ENCODE measurements at places on chromosomes 5 and 9. TPM values are rescaled to one million over a fixed set of nuclear protein-coding genes. Genes with fewer than 3 reads are reported as not detected.
A peak's percentile ranks its signal among the peaks of the same experiment; 100 is the strongest.

DNA sequence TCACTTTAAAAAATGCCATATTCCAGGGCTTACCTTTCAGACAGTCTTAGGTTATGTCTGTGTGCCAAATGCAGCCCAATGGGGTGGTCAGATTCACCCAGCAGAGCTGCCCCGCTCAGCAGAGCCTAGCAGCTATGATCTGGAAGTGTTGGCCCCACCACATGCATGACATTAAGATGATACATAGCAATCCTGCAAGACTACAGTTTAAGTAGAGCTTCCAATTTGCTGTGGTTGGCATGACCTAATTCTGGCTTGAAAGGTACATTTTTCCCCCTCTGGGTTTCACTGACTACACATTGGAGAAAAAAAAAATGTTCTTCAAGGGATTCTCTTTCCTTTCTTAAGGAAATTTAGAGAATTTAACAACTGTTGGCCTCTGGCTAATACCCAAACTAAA lies 22.5 kb downstream of the MEF2C start:
- H3K27ac ChIP-seq = peak overlapping the region; percentile 37
- H3K36me3 ChIP-seq = no peaks in the 10 kb centered on the region

DNA sequence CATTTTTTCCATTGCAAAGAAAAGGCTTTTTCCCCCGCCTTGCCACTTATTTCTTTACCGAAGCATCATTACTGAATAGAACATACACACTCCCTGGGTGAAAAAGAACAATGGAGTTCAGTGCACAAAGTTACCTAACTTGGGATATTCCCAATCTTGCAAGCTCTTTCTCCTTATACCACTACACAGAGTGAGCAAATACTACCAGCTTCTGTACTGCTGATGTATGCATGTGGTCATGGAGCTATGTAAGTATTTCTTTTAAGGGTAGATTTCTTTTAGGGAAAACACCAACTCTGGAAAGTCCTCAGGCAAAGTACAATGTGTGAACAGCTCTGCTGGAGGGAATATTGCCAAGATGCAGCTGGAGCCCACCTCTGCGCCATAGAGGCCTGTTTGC lies 81.1 kb downstream of the AOPEP start:
- H3K27me3 ChIP-seq = no peaks in the 10 kb centered on the region
- H3K27ac ChIP-seq = peak overlapping the region; percentile 71
- H3K36me3 ChIP-seq = no peaks in the 10 kb centered on the region
- no peak overlapping the region for H3K4me3 ChIP-seq
- H3K4me1 ChIP-seq = peaks cover 48% of the 10 kb centered on the region
- DNase-seq = no peak

- no peak for DNase-seq
- no peak within 1 kb of the TSS for H3K27ac ChIP-seq
- H3K4me1 ChIP-seq = no peaks in the 10 kb centered on the region
- H3K4me3 ChIP-seq = no peak within 1 kb of the TSS
Measured at GRCh38 chr5:524234-524972, at the start of gene SLC9A3. Gene SLC9A3, minus strand, starts transcription at chr5:524449.

GRCh38 chr5:83357621-83358231 lies 113.8 kb upstream of the VCAN start:
- no peaks in the 10 kb centered on the region for H3K36me3 ChIP-seq
- H3K27ac ChIP-seq = no peak overlapping the region
- DNase-seq = no peak
- no peaks in the 10 kb centered on the region for H3K27me3 ChIP-seq
- H3K4me1 ChIP-seq = no peaks in the 10 kb centered on the region

GRCh38 chr5:44385291-44385900 lies 3.8 kb downstream of the FGF10 start:
- H3K36me3 ChIP-seq = no peaks in the 10 kb centered on the region
- DNase-seq = no peak
- H3K4me3 ChIP-seq = no peak overlapping the region
- peaks cover 8% of the 10 kb centered on the region for H3K4me1 ChIP-seq

- no peaks in the 10 kb centered on the region for H3K36me3 ChIP-seq
- no peak overlapping the region for H3K27ac ChIP-seq
- DNase-seq = no peak
- no peaks in the 10 kb centered on the region for H3K27me3 ChIP-seq
- no peak overlapping the region for H3K4me3 ChIP-seq
- peaks cover 32% of the 10 kb centered on the region for H3K4me1 ChIP-seq
Measured at GRCh38 chr9:136899196-136899595, 12.9 kb downstream of the TRAF2 start.

- no peaks in the 10 kb centered on the region for H3K4me1 ChIP-seq
- no peaks in the 10 kb centered on the region for H3K36me3 ChIP-seq
- H3K27ac ChIP-seq = no peak overlapping the region
- DNase-seq = no peak
- no peak overlapping the region for H3K4me3 ChIP-seq
- H3K27me3 ChIP-seq = no peaks in the 10 kb centered on the region
Measured at GRCh38 chr5:165360366-165360765, 1854.9 kb downstream of the MAT2B start.

DNA sequence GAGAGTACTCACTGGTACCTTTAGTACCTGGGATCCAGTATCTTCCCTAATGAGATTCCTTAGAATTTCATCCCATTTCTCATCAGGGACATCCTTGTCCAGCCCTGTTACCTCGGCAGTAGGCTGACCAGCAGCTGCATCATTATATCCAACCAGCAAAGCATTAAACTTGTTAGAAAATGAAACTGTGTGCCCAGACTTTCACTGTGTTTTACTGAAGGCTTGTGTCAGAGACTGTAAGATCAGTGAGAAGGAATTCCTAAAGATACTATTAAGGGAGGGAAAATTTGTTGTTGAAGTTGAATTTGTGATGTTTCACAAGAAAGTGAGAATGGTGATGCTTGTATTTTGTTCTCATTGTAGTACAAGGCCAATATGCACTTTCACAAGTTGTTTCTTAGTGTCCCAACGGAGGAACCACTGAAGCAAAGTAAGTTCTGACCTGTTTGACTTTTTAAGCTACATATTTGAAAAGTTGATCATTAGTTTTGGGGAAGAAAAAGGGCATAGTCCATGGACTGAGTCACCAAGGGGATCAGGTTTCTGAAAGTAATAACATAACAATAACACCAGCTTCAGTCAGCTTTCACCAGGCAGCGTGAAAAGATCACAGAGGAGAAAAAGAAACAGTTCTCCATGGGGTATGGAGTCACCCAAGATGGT lies 48.8 kb downstream of the GRAMD2B start:
- no peaks in the 10 kb centered on the region for H3K27me3 ChIP-seq
- H3K27ac ChIP-seq = no peak overlapping the region
- no peaks in the 10 kb centered on the region for H3K36me3 ChIP-seq
- H3K4me3 ChIP-seq = no peak overlapping the region
- peaks cover 5% of the 10 kb centered on the region for H3K4me1 ChIP-seq

GRCh38 chr5:109484597-109484996 lies 74.8 kb upstream of the PJA2 start:
- H3K27ac ChIP-seq = no peak overlapping the region
- H3K4me3 ChIP-seq = no peak overlapping the region
- peaks cover 11% of the 10 kb centered on the region for H3K4me1 ChIP-seq
- DNase-seq = no peak
- no peaks in the 10 kb centered on the region for H3K36me3 ChIP-seq

DNA sequence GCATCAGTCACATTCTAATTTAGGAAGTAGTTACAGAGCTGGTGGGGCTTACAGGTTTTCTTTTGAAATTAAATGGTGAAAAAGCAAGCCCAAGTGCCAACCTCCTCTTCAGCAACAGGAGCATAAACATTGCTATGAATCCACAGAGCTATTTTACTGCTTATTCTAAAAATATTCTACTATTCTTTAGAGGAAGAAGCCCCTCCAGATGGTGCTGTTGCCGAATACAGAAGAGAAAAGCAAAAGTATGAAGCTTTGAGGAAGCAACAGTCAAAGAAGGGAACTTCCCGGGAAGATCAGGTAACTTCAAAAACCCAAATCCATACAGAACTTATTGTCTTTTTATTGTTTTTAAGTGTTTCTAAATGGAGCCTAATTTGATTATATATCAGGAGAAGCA lies 202.8 kb downstream of the CWC27 start:
- no peak for DNase-seq
- H3K4me3 ChIP-seq = no peak overlapping the region
- no peak overlapping the region for H3K27ac ChIP-seq
- H3K4me1 ChIP-seq = no peaks in the 10 kb centered on the region

DNA sequence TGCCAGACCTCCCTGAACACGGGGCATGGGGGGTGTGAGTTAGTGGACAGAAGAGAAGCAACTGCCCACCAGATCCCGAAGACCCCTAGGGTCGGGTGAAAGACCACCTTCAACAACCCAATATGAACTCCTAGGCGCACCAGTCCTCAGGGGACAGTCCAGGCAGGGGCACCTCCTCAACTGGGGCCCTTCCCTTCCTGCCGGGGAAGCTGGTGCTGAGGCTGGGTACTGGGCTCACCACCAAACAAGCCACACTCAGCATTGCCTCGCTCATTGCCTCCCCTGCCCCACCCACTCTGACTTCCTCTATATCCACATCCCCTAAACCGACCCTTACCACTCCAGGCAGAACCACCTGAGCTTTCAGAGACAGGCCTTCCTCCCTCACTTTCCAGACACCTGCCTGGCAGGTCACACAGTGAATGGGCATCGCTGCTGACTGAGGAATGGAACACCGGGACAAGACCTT lies 42.5 kb downstream of the SEMA4D start:
- no peak overlapping the region for H3K4me3 ChIP-seq
- no peak overlapping the region for H3K27ac ChIP-seq
- H3K4me1 ChIP-seq = peaks cover 5% of the 10 kb centered on the region
- H3K36me3 ChIP-seq = no peaks in the 10 kb centered on the region

GRCh38 chr9:1098551-1098950 lies 48.4 kb downstream of the DMRT2 start:
- H3K4me1 ChIP-seq = no peaks in the 10 kb centered on the region
- DNase-seq = no peak
- no peak overlapping the region for H3K27ac ChIP-seq
- H3K27me3 ChIP-seq = no peaks in the 10 kb centered on the region

- no peaks in the 10 kb centered on the region for H3K27me3 ChIP-seq
- H3K4me3 ChIP-seq = no peak overlapping the region
- DNase-seq = no peak
- no peaks in the 10 kb centered on the region for H3K4me1 ChIP-seq
- H3K36me3 ChIP-seq = no peaks in the 10 kb centered on the region
Measured at GRCh38 chr5:92309336-92309991, 926.3 kb upstream of the ARRDC3 start.

DNA sequence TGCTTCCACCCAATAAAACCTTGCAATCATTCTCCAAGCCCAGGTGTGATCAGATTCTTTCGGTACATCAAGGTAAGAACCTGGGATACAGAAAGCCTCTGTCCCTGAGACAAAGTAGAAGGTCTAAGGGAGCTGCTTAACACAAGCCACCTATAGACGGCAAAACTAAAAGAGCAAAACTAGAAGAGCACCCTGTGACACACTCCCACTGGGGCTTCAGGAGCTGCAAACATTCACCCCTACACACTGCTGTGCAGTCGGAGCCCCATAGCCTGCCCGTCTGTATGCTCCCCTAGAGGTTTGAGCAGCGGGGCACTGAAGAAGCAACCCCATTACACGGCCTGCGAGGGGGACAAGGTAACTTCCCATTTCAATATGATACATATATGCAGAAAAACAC lies 179.6 kb upstream of the CDH9 start:
- no peaks in the 10 kb centered on the region for H3K4me1 ChIP-seq
- no peaks in the 10 kb centered on the region for H3K36me3 ChIP-seq
- H3K27me3 ChIP-seq = no peaks in the 10 kb centered on the region
- H3K4me3 ChIP-seq = no peak overlapping the region
- DNase-seq = no peak
- no peak overlapping the region for H3K27ac ChIP-seq

DNA sequence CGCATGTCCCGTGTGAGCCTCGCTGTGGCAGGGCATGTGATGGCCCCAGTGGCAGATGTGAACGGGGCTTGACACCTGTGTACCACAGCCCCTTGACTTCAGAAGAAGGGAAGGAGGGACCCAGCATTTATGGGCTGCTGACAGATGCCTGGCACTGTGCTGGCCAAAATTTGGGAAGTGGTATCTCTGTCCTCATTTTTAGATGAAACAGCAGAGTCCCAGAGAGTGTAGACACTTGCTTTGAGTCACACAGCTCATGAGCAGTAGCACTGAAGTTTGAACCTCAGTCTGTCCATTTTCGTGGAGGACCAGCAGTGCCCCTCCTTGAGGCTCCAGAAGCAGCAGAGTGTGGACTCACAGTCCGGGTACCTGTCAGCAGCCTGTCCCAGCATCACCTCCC lies 16.5 kb downstream of the NEK6 start:
- H3K36me3 ChIP-seq = no peaks in the 10 kb centered on the region
- H3K4me3 ChIP-seq = no peak overlapping the region
- peaks cover 17% of the 10 kb centered on the region for H3K4me1 ChIP-seq
- H3K27me3 ChIP-seq = no peaks in the 10 kb centered on the region
- no peak overlapping the region for H3K27ac ChIP-seq

DNA sequence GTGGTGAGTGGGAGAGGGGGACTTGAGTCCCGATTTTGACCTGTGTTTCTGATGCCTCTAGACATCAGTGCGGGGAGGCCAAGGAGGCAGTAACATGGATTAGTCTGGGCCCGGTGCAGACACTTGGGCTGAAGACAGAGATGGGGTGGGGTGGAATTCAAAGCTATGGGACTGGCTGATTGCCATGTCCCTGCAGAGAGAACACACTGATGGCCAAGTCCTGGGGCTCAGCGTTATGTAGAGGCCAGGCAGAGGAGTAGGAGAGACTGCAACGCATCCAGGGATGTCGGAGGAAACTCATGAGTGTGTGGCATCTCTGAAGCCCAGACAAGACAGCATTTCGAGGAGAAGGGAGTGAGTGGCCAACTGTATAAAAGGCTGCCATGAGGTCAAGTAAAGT lies 30.1 kb downstream of the PSD2 start:
- no peaks in the 10 kb centered on the region for H3K4me1 ChIP-seq
- H3K27me3 ChIP-seq = no peaks in the 10 kb centered on the region
- no peak overlapping the region for H3K27ac ChIP-seq
- no peaks in the 10 kb centered on the region for H3K36me3 ChIP-seq

- H3K27ac ChIP-seq = no peak overlapping the region
- no peak for DNase-seq
- H3K27me3 ChIP-seq = no peaks in the 10 kb centered on the region
- no peaks in the 10 kb centered on the region for H3K36me3 ChIP-seq
- H3K4me1 ChIP-seq = peaks cover 17% of the 10 kb centered on the region
Measured at GRCh38 chr5:68088302-68088701, 127.3 kb upstream of the PIK3R1 start.

GRCh38 chr9:24132244-24132643 lies 306.2 kb upstream of the ELAVL2 start:
- no peaks in the 10 kb centered on the region for H3K4me1 ChIP-seq
- H3K4me3 ChIP-seq = no peak overlapping the region
- H3K36me3 ChIP-seq = no peaks in the 10 kb centered on the region
- no peaks in the 10 kb centered on the region for H3K27me3 ChIP-seq
- DNase-seq = no peak
- no peak overlapping the region for H3K27ac ChIP-seq

CER1 gene
- not detected for total RNA-seq

NTRK2 gene
- total RNA-seq = 1.1 TPM

HMMR gene
- total RNA-seq = 0.94 TPM

PCA3 gene
- not detected for total RNA-seq

ZDHHC11B gene
- total RNA-seq = 0.24 TPM

SNAPC4 gene
- total RNA-seq = 4.3 TPM

BRINP1 gene
- not detected for total RNA-seq

PTGDS gene
- total RNA-seq = 24.6 TPM

AQP7 gene
- total RNA-seq = 2.1 TPM
